Chondrocyte (in vitro differentiated cells): ENCODE measurements at places on chromosomes 4 and X.

DNA sequence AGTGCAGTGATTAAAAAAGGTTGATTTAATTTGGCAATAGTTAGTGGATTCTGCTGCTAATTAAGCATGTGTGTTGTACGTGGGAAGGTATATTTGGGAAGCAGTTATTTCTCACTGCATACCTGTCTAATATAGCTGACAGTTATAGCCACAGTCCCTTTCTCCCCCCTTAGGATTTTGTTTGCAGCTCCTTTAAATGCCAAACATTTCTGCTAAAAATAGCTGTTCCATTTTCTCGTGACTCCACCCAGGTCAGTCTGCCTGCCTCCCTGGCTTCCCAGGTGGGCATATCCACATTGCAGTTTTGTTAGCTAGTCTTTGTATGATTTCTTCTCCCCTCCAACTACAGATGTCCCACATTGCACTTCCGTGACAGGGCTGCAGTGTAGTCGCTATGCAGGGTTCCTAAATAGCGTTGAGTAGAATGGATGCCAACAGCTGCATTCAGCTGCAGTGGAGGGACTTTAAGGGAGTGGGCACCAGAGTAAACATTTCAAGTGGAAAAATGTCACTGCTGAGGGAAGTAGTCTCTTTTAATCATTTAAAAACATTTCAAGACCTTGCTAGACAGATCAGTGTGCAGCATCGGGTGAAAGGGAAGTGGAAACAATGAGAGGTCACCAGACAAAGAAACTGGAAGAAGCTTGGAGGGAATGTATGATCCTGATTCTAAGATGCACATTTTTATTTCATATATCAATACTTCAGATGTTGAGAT lies 326.3 kb downstream of the RAPGEF2 start:
- H3K4me1 ChIP-seq, result peaks cover 24% of the 10 kb centered on the region
- H3K36me3 ChIP-seq, result no peaks in the 10 kb centered on the region
- H3K27me3 ChIP-seq, result no peaks in the 10 kb centered on the region

DNA sequence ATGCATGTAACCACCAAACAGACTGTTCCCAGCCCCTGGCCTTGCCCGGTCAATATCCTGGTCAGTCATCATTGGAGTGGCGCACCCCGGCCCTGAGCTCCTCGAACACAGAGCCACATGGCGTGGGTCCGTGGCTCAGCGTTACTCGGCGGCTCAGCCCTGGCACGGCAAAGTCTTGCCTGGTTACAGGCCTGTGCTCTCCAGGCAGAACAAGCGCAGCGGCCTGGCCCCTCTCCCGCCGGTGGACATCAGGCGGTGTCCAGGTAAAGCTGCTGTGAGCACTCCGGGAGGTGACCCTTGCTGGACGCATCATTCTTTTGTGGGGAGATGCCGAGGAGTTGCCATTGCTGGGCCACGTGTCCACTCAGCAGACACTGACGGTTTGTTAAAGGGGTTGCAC lies 6.1 kb upstream of the UVSSA start:
- no peaks in the 10 kb centered on the region for H3K27me3 ChIP-seq
- peaks cover 29% of the 10 kb centered on the region for H3K4me1 ChIP-seq
- peaks cover 36% of the 10 kb centered on the region for H3K36me3 ChIP-seq
- no peak overlapping the region for H3K4me3 ChIP-seq
- H3K27ac ChIP-seq, result no peak overlapping the region
- no peak for DNase-seq

DNA sequence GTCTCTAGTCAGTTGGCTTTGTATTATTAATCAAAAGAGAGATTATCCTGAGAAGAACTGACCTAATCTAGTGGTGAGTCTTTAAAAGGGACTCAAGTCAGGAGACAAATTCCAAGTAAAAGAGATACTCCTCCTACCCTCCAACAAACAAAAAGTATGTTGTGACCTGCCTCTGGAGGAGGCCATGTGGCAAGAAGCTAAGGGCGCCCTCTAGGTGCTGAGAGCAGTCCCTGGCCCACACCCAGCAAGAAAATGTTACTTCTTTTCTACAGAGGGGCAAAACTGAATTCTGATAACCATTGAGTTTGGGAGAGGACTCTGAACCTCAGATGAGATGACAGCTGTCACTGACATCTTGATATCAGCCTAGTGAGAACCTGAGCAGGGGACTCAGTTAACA lies 953.6 kb upstream of the AGA start:
- no peak for DNase-seq
- no peaks in the 10 kb centered on the region for H3K27me3 ChIP-seq
- H3K4me1 ChIP-seq, result no peaks in the 10 kb centered on the region
- no peak overlapping the region for H3K4me3 ChIP-seq

- no peaks in the 10 kb centered on the region for H3K36me3 ChIP-seq
- no peak for DNase-seq
- H3K4me3 ChIP-seq, result peak overlapping the region; percentile 35
Observed at GRCh38 chr4:122854447-122855352, 28.1 kb downstream of the FGF2 start.

GRCh38 chr4:67869580-67870190 lies 14.1 kb downstream of the TMPRSS11D start:
- no peak overlapping the region for H3K4me3 ChIP-seq
- H3K36me3 ChIP-seq, result no peaks in the 10 kb centered on the region
- no peaks in the 10 kb centered on the region for H3K4me1 ChIP-seq
- peaks cover 11% of the 10 kb centered on the region for H3K27me3 ChIP-seq
- DNase-seq, result no peak
